ENCODE measurements at places on chromosomes 11 and 22.

- DNase-seq: no peak
Observed at GRCh38 chr11:111176603-111177002, 68.9 kb upstream of the POU2AF2 start.

DNA sequence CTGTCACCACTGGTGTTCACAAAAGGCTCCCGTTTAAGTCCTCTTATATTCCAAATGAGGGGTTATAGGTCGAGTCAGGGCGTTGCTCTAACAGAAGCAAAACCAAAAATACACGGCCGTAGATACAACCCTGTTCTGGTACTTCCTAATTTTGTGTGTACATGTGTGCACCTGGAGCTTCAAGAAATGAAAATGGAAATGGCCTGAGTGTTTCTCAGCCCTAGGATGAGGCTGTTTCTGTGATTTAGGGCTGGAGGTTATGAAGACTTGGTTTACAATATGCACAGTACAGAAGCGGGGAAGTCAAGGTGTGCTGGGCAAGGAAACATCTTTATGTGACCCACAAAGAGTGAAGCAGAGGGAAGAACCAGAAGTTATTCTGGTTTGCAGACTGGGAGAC lies 110.4 kb upstream of the OR4B1 start:
- DNase-seq: no peak

DNA sequence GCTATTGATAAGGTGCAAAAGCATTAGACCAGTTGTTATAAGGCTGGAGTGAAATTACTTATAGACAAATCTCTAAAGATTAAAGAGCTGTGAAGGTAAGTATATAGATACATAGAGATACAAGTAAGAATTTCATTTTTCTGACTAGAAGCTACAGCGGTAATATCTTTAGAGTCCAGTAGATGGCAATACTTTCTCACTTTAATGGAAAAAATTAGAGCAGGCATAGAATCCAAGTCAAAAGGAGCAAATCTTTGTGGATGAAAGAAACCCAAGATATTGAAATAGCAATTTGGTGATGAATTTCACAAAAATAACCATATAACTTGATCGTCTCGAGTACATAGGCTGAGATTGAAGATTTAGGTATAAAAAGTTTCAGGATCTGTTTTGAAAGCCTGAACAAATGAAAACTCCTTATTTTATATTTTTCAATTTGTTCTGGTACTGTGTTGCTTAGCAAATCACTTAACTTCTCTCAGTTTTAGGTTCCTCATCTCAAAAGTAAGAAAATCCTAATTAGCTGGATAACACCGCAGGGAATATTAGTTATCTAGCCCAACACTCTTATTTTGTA lies 81.9 kb downstream of the UVRAG start:
- DNase-seq: no peak

- DNase-seq: no peak
Observed at GRCh38 chr11:6620636-6621035, 1.4 kb upstream of the TPP1 start.

DNA sequence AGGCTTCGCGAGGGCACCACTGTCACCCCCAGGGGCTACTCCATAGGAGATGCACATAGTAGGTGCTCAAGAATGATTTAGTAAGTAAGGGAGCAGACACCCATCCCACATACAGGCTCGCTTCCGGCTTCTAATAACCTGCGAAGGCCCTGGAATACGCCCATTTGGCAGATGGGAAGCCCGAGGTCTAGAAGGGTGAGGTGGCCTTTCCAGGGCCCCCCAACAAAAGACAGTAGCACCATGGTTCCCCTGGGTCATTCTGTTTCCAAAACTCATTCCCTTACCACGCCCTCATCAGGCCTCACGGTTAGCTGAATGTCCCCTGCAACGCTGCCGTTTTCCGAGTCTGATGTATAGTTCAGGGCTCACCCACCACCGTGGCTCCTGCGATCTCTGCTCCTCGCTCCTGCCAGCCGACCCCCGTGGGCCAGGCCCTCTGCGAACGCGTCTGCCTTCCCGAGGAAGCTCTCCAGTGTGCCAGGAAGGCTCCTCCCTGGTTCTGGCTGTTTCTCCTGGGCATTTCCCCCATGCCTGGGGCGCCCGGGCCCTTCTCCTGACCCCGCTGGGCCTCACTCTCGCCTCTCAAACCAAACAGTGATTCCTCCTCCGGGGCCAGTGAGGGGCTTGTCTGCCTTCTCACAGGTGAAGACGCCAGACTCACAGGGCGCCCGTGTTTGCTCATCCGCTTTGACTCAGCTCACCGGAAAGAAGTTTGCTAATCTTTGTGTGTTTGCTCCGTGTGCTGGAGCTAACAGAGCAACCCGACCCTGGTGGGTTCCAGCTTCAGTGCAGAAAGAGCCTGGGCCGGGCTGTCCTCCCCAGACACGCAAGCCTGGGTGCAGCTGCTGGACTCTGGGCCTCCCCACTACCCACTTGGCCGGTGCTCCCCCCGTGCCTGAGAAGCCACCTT lies 86.6 kb downstream of the RTL6 start:
- DNase-seq: no peak

GRCh38 chr11:121488170-121488569 lies 35.4 kb upstream of the SORL1-AS1 start:
- no peak for DNase-seq
